IPS DF 19.7 (cell line): ENCODE measurements at places on chromosomes 1 and 21.

- DNase-seq = no peak
These were observed 65.8 kb downstream of the MEGF6 start for GRCh38 chr1:3545363-3546047.

- no peak for DNase-seq
These were observed 7.2 kb downstream of the TMEM201 start for GRCh38 chr1:9595968-9596340.

DNA sequence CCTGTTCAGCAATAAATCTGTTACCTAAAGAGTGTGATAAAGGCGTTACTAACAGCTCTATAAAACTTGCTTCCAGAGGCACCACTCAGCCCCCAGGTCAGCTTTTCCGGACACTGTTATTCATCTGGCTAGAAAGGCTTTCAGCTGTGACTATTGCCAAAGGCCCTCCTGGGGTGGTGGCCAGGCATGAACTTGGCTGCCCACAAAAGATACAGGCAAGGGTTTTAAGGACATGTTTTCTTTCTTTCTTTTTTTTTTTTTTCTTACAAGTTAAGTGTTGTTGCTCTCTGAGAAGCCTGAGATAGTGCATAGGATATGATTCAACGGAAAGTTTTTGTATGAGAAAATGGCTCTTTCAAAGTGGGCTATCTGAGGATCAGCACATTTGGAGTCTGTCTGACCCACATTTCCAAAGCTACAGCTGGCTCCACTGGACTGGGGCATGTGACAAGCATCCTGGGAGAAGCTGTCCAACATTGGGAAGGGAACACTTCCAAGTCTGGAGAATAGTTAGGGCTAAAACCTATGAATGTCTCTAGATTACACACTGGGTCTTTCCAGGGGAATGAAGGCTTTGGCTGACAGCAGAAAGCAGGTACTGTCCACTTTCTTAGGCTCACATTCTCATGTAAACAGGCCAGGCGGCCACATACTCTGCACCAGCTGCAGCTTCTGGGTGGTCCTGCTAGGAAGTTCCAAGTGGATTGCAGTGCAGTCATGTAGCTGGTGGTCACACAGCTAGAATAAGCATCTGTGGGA, 639.7 kb downstream of the LMO4 start:
- no peak for DNase-seq

DNA sequence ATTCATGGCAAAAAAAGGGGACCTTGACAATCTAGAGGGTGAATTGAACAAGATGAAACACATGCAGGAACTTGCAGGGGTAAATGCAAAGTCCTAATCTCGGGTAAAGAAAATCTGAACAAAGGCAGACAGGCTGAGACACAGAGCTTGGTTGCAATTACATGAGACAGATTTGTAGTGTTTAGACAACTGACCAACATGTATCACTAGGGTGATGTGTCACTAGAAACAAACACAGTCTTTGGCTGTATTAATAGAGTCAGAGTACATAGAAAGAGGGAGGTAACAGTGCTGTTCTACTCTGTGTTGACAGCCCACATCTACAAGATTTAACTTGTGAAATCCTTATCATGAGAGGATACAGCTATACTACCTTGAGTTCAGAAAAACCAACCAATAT, 78.1 kb upstream of the GRIK3 start:
- no peak for DNase-seq

DNA sequence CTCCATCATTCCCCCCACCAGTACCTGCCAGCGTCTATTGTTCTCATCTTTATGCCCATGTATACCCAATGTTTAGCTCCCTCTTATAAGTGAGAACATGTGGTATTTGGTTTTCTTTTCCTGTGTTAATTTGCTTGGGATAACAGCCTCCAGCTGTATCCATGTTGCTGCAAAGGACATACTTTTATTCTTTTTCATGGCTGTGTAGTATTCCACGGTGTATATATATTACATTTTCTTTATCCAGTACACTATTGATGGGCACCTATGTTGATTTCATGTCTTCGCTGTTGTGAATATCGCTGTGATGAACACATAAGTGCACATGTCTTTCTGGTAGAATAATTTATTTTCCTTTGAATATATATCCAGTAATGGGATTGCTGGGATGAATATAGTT, 313.3 kb upstream of the GREM2 start:
- DNase-seq = no peak
